ENCODE measurements at places on chromosomes 16 and 17.

DNA sequence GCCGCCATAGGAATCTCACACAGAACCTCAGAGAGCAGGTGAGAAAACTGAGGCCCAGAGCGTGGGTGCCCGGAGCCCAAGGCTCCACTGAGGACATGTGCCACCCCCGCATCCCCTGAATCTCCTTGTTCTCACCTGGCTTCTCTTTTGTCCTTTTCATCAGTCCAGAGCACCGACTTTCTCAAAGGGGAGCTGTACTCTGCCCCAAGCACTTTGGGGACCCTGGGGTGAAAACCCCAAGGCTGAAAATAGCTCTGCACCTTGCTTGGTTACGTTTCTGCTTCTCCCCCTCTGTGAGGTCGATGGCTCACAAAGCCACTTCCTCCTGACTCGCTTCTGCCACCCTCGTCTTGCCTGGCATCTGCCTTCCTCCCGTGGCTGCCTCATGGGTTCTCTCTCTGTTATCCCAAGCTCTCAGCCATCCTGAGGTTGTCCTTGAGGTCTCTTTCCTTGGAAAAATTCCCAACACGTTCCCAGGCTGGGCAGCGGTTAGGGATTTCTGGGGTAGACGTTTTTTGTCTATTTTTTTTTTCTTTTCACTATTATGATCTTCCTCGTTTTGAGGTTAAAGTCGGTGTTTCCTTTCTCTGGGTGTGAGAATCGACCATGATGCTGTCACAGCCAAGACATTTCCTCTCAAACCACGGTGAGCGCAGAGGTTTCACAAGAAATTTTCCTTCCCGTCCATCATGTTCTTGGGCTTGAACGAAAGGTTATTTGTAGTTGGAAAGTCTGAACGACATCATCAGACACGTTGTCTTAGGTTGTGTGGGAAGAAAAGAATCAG, 37.2 kb downstream of the IRF8 start:
- no peak for DNase-seq

DNA sequence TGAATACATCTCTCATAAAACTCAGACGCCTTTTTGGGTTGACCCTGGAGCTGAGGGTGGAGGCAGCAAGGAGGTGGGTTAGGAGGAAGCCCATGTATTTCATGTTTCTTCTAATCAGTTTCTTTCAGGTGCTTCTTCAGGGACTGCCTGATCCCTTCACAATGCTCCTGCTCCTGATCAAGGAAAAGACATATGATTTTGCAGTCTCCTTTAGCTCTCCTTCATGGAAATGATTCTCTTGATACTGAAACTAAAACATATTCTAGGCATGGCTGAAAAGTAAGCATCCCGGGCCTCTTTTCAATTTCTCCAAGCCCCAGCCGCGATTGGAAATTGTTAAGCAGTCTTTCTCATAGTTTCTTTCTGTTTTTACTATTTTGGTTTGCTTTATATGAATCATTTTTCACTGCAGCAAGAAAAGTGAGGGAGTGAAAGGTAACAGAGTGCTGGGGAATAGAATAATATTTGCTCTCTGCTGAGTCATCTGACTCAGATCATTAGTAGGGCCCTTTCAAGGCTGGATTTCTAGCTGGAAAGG, 730.7 kb downstream of the CDH11 start:
- DNase-seq: no peak

DNA sequence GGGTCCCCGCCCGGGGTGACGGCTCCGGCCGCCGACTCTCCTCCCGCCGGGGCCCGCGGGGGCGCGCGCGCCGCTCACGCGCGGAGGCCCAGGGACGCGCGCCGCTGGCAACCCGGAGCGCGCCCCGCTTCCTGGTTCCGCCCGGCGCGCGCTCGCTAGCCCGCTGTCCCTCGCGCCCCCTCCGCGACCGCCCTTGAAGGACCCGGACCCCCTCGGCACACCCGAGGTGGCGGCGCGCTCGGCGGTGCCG, at the start of gene STAT5B:
TSS of gene STAT5B (minus strand) at position 33 of the 250 bp plus-strand sequence. CDS start 44,264 bp downstream, outside the sequence.
- DNase-seq: no peak

GRCh38 chr17:35991075-35991474, 4.5 kb upstream of the CCL14 start:
- DNase-seq: no peak

DNA sequence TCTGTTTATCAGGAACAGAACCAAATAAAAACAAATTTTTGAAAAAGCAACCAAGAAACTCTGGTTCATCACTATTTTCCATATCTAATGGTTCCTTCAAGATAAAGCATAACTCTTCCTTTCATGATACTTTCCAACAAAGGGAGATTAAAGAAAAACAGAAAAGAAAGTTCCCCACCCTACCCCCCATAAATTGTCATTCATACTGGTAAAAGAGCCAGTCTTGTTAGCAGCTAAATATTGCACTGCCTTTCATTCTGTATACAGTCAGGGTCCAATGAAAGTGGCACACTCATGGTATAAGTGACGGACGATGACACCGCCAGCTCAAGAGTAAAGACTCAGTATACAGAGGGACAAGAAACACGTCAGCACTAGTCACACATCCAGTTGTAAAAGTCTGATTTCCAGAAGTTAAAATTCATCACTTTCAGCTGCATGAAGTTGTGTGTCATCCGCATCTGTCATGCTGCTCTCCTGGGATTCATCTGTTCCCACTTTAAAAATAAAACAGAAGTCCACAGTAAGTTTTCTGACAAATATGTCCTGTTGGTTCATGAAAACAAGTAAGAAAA, 68.5 kb downstream of the CDC27 start:
- DNase-seq: no peak

- DNase-seq: no peak
Measured at GRCh38 chr17:68184816-68185436, 62.9 kb upstream of the AMZ2 start.
